Renal cortical epithelial cell (primary cell): ENCODE measurements at places on chromosomes 7 and 10. TPM values are rescaled to one million over a fixed set of nuclear protein-coding genes. Genes with fewer than 3 reads are reported as not detected.

DNA sequence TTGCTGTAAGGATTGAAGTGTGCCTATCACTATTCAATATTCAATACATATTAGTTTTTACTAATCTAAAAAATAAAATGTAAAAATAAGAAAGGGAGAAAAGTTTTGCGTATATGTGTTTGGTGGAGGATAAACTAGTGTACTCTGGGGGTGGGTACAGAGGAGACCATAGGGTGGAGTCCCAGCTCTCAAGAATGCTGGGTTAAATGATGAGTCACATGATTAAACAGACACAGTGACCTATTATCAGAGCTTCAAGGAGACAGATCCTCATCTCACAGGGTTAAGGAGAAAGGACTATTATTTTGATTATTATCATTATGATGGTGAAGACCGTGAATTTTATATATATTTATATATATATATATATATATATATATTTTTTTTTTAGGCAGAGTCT, 77.5 kb downstream of the AFAP1L2 start:
- DNase-seq: no peak

DNA sequence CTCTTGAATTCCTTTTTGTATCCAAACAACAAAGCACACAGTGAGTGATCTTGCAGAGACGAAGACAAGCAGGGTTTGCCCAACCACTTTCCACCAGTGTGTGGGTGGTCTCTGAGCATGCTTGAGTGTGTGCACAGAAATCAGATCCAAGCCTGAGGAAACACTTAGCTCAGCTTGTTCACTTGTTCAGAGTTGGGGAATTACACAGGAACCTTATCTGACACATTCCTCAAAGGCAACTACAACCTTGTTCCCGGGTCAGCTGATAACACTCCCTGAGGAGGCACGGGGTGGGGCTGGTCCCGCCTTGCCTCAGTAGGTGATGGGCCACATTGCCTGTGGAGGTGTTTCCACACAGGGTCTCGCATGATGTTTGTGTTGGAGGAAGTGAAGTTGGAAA, 216.9 kb downstream of the DYNC1I1 start:
- no peak for DNase-seq

DNA sequence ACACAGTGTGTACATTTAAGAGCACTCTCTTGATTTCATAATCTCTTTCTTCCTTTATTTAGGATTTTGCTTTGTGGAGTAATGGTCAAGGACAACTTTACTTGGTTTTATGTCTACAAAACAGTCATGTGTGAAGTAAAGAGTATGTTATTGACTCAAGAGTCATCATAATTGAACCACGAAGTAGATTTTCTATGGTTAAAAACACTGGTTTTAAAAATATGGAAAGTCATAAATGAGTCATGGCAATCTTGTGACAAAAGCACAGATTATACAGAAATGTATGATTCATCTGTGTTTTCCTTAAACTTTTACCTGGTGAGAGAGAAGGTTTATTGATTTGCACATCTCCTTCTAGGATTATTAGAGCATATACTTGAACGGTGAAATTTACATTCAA, 969.7 kb downstream of the GATA3 start:
- no peak for DNase-seq

DNA sequence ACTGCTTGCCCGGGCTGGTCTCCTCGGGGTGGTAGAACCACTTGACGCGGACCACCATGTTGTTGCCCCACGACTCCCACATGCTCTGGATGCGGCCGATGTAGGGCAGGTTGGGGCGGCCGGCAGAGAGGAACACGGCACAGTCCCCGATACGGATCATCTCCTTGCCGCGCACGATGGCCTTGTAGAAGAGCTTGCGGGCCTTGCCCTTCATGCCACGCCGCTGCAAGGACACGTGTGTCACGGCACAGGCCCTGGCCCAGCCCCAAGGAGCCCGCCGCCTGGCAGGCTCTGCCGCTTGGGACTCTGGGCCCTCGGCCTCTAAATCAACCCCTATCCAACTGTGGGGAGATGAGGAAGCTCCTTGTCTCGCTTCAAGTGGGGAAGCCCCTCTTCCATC, 26.4 kb downstream of the SLC29A4 start:
- DNase-seq: no peak

GRCh38 chr10:8910314-8910713, 855.8 kb downstream of the GATA3 start:
- DNase-seq: no peak

DNA sequence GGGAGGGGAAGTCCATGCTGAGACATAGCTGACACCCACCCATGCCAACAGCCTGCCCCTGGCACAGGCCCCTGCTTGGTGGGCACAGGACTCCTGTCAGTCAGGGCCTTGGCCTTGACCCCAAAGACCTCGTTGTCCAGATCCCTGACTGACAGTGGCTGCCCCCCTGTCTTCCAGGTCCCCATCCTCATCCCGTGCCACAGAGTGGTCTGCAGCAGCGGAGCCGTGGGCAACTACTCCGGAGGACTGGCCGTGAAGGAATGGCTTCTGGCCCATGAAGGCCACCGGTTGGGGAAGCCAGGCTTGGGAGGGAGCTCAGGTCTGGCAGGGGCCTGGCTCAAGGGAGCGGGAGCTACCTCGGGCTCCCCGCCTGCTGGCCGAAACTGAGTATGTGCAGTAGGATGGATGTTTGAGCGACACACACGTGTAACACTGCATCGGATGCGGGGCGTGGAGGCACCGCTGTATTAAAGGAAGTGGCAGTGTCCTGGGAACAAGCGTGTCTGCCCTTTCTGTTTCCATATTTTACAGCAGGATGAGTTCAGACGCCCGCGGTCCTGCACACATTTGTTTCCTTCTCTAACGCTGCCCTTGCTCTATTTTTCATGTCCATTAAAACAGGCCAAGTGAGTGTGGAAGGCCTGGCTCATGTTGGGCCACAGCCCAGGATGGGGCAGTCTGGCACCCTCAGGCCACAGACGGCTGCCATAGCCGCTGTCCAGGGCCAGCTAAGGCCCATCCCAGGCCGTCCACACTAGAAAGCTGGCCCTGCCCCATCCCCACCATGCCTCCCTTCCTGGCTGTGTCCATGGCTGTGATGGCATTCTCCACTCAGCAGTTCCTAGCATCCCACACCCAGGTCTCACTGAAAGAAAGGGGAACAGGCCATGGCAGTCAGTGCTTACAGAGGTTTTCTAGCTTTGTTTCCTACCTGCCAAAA, 197.2 kb downstream of the EBF3 start:
- no peak for DNase-seq

The EVX1 gene
- total RNA-seq: not detected in 2 replicates

The LGI1 gene
- total RNA-seq: not detected in 2 replicates

The TMEM273 gene
- not detected in 2 replicates for total RNA-seq

The ASB15 gene
- total RNA-seq: not detected in 2 replicates
